ENCODE measurements at places on chromosomes 3 and 15.

DNA sequence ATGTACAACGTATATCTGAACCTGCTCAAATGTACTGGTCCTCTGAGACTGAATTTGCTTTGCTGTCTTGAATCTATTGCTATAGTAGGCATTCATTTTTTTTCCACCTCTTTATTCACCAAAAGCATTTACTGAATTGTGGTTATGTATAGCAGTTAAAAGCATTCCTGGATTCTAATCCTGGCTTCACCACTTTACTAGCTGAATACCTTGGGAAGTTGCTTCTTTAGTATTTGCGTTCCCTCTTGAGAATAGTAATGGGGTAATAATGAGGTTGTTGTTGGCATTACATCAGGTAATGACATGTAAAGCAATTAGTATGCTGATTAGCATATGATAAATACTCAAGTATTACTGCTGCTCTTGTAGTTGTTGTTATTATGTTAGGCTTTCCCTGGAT is 29.1 kb downstream of the MEF2A start:
- no peak overlapping the region for H3K4me3 ChIP-seq
- no peak overlapping the region for H3K27ac ChIP-seq
- no peaks in the 10 kb centered on the region for H3K4me1 ChIP-seq
- H3K36me3 ChIP-seq: no peaks in the 10 kb centered on the region
- no peaks in the 10 kb centered on the region for H3K27me3 ChIP-seq

DNA sequence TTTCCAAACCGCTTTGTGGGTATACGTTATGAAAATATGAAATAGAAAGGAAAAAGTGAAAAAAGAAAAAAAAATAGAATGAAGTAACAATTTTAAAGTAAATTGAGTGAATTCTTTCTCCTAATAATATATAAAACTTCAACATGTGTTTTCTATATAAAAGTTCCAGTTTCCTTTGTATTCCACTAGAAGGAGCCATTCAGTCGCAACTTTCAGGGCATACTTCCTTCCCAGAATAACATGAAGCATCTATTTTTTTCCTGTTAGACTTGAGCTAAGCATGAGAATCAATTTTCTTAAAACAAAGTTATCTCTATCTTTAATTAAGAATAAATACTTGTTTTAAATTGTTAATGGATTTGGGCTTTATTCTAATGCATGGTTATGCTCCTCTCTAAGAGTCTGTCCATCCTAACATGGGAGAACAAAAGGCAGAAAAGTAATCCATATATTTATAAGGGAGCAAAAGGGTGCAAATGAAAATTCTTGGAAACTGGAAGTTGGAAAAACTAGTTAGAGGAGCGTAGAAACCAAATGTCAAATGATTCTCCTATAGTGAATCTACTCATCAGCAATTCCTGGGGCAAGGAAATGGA is 16.0 kb upstream of the VGLL3 start:
- no peak for DNase-seq
- no peak overlapping the region for H3K4me3 ChIP-seq
- no peaks in the 10 kb centered on the region for H3K27me3 ChIP-seq
- H3K4me1 ChIP-seq: no peaks in the 10 kb centered on the region

DNA sequence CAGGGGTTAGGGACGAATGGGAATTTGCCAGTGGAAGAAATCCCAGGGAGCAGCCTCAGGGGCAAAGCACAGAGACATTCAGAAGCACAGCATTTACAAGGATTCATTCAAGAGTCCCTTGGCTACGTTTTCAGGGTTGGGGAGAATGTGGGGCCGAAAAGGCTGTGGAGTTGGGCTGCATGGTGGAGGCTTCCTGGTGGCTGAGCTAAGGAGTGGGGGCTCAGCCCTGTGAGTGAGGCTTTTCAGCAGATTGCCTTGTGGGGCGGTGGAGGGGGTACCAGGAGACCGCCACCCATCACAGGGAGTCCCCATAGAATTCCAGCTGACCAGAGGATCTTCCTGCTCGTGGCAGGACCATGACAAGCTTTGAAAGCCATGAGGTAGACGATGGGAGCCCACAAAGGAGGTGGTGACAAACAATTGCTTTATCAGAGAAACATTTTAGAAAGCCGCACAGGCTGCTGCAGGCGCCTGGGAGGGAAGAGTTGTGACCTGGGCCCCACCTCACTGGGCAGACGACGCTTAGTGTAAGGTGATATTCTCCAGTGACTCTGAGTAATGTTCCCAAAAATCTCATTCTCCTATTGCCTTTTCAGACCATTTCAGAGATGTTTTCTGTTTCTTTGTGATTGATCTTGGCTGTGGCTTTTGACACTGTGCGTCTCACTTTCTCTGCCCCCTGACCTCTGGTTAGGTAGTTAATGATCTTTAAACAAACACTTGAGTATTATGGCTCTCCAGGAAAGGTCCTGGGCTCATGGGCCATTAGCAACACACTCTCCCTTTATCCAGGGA is 128.0 kb downstream of the DNAJB8 start:
- H3K4me1 ChIP-seq: no peaks in the 10 kb centered on the region
- H3K4me3 ChIP-seq: no peak overlapping the region
- no peaks in the 10 kb centered on the region for H3K27me3 ChIP-seq
- no peak overlapping the region for H3K27ac ChIP-seq
- H3K36me3 ChIP-seq: no peaks in the 10 kb centered on the region

DNA sequence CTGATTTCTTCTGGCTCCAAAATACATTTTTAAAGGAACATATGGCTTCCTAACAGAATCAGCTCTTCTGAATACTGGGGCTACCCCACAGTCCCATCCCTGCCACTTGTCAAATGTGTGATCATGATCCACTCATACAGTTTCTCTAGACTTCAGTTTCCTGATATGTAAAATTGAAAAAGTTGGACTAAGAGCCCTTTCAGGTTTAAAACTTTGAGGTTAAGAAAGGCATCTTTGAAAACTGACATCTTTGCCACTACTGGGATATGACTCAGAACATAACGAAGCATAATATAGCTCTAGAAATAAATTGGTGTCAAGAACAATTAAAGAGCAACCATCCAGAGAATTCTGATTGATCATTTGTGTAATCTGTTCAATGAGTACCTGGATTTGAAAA is 248.3 kb downstream of the IL5RA start:
- no peak overlapping the region for H3K27ac ChIP-seq
- no peaks in the 10 kb centered on the region for H3K36me3 ChIP-seq
- H3K27me3 ChIP-seq: no peaks in the 10 kb centered on the region
- no peaks in the 10 kb centered on the region for H3K4me1 ChIP-seq
- no peak for DNase-seq

GRCh38 chr3:58731673-58732072 is 65.1 kb upstream of the FAM3D start:
- H3K36me3 ChIP-seq: no peaks in the 10 kb centered on the region
- no peak for DNase-seq
- no peaks in the 10 kb centered on the region for H3K4me1 ChIP-seq
- no peak overlapping the region for H3K4me3 ChIP-seq
- no peak overlapping the region for H3K27ac ChIP-seq
- H3K27me3 ChIP-seq: no peaks in the 10 kb centered on the region

- no peak for DNase-seq
- H3K4me1 ChIP-seq: no peaks in the 10 kb centered on the region
- H3K27ac ChIP-seq: peak overlapping the region; percentile 93
- no peaks in the 10 kb centered on the region for H3K27me3 ChIP-seq
- H3K4me3 ChIP-seq: no peak overlapping the region
These were observed 1.7 kb downstream of the ZMAT3 start for GRCh38 chr3:179069762-179070390.

GRCh38 chr15:45451265-45451664 is 71.3 kb downstream of the SLC30A4 start:
- H3K27ac ChIP-seq: no peak overlapping the region
- H3K36me3 ChIP-seq: no peaks in the 10 kb centered on the region
- no peak overlapping the region for H3K4me3 ChIP-seq
- no peaks in the 10 kb centered on the region for H3K4me1 ChIP-seq

GRCh38 chr15:70293591-70294470 is 196.1 kb upstream of the TLE3 start:
- H3K4me1 ChIP-seq: no peaks in the 10 kb centered on the region
- no peaks in the 10 kb centered on the region for H3K27me3 ChIP-seq
- DNase-seq: no peak

DNA sequence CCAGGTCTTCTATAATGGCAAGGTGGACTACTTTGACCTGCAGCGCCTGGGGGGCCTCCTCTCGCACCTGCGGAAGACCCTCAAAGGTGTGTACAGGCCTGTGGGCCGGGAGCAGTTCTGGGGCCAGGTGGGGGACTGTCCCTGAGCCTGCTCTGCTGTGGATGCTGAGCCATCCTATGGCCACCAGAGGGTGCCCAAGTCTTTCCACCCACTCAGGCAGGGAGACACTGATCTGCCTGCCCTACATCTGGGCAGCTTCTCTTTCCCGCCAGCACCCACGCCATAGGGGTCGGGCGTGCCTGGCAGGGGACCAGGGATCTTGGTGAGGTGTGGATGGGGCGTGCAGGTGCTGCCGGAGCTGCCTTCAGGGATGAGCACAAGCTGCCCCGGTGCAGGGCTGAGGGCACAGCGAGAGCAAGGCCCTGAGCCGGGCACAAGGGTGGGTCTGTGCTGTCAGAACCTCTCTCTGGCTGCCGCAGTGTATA is 14.1 kb downstream of the RNF123 start:
- no peaks in the 10 kb centered on the region for H3K36me3 ChIP-seq
- H3K27me3 ChIP-seq: no peaks in the 10 kb centered on the region
- H3K27ac ChIP-seq: no peak overlapping the region
- peak; percentile 54 for DNase-seq
- H3K4me3 ChIP-seq: no peak overlapping the region

GRCh38 chr15:36603987-36604386 is 24.6 kb downstream of the CDIN1 start:
- H3K27me3 ChIP-seq: no peaks in the 10 kb centered on the region
- DNase-seq: no peak
- H3K4me3 ChIP-seq: no peak overlapping the region
- no peaks in the 10 kb centered on the region for H3K36me3 ChIP-seq
- H3K27ac ChIP-seq: no peak overlapping the region
- H3K4me1 ChIP-seq: peaks cover 7% of the 10 kb centered on the region

DNA sequence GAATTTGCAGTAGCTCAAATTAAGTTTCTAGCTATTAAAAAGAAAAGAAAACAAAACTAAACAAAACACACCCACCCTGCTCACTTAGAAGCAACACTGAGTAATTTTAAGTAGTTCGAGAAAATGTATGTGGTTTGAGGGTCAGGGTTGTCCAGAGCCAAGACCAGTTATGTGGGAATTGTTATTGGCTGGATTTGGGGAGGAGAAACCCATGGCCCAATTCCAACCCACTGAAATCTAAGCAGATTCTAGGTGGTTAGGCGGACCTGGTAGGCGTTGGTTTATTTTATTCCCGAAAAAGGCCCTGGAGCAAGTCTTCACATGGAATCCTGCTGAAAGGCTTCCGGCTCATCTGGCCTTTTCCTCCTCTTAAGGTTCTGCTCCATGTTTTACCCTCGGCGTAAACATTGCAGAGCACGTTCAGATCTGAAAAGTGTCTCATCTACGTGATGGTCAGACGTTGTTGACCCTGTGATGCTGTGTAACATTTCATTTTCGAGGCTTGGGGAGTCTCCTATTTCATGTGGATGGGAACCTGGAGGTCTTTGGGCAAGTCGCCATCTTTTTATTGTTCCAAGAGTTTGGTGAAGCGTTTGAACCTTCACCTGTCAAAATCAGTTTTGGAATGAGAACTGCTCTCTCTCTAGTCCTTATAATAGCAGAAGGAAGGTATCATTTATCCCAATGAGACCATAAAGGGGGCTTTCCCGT is 64.0 kb downstream of the FLNB start:
- no peaks in the 10 kb centered on the region for H3K27me3 ChIP-seq
- peak overlapping the region; percentile 74 for H3K27ac ChIP-seq
- H3K36me3 ChIP-seq: no peaks in the 10 kb centered on the region
- peaks cover 8% of the 10 kb centered on the region for H3K4me1 ChIP-seq

GRCh38 chr15:83844742-83845141 is 190.8 kb downstream of the ADAMTSL3 start:
- H3K27ac ChIP-seq: peak overlapping the region; percentile 5
- H3K27me3 ChIP-seq: no peaks in the 10 kb centered on the region
- no peaks in the 10 kb centered on the region for H3K36me3 ChIP-seq
- H3K4me3 ChIP-seq: no peak overlapping the region
- DNase-seq: peak; percentile 61

GRCh38 chr3:41155834-41156233 is 43.5 kb upstream of the CTNNB1 start:
- no peak for DNase-seq
- no peak overlapping the region for H3K4me3 ChIP-seq
- no peaks in the 10 kb centered on the region for H3K36me3 ChIP-seq
- H3K4me1 ChIP-seq: no peaks in the 10 kb centered on the region
- H3K27me3 ChIP-seq: no peaks in the 10 kb centered on the region
- H3K27ac ChIP-seq: no peak overlapping the region

DNA sequence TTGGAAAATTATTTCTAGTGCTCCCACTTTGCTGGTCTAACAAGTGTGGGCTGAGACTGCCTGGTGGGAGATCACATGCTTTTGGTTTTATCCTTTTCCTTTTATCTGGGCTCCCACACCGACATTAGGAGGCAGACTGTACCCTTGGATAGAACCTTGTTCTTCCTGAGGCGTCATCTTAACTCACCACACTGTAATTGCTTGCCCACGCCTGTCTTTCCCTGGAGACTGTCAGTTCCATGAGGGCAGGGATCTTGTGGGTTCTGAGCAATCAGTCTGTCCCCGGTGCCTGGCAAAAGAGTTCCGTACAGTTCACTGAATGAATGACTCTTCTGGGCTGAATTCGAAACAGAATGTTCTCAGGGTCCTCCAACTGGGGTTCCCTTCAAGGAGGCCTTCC is 124.6 kb upstream of the ABHD17C start:
- no peak for DNase-seq
- no peaks in the 10 kb centered on the region for H3K36me3 ChIP-seq
- H3K4me3 ChIP-seq: no peak overlapping the region
- H3K27me3 ChIP-seq: no peaks in the 10 kb centered on the region
- no peak overlapping the region for H3K27ac ChIP-seq

DNA sequence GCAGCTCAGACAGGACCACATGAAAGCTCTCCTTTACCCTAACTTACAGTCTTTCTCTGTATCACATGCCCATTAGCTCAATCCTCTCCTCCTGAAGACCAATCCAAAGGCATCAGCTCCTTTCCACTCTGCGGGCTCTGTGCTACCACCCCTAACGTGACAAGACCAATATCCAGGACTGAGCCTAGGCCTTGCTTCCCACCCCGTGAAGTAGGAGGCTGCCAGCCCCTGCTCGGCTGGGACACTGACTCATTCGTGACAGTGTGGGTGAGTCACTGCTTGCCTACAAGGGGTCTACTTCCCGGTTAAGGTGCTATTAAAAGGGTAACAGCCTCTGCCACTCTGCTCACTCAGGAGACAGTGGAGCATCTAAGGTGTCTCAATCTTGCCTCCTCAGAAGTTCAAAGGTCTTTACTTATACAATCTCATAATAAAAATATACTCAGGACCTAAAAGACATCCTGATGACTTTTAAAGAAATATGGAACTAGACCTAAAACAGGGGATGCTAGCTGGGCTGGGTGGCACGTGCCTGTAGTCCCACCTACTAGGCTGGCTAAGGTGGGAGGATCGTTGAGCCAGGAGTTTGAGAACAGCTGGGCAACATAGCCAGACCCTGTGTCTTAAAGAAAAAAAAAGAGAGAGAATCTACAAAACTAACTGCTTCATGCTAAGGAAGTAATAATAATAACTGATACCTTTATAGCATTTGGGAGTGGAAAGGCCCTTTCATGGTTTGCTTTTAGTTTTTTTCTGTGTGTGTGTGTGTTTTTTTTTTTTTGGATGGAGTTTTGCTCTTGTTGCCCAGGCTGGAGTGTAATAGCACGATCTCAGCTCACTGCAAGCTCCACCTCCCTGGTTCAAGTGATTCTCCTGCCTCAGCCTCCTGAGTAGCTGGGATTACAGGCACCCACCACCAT is 55.0 kb downstream of the TMEM44 start:
- DNase-seq: no peak
- no peaks in the 10 kb centered on the region for H3K27me3 ChIP-seq
- H3K36me3 ChIP-seq: no peaks in the 10 kb centered on the region
- H3K4me3 ChIP-seq: no peak overlapping the region

Measured in uterus (tissue), 4 donors.